ENCODE measurements at places on chromosomes 6 and 20.
A peak's percentile ranks its signal among the peaks of the same experiment; 100 is the strongest.

DNA sequence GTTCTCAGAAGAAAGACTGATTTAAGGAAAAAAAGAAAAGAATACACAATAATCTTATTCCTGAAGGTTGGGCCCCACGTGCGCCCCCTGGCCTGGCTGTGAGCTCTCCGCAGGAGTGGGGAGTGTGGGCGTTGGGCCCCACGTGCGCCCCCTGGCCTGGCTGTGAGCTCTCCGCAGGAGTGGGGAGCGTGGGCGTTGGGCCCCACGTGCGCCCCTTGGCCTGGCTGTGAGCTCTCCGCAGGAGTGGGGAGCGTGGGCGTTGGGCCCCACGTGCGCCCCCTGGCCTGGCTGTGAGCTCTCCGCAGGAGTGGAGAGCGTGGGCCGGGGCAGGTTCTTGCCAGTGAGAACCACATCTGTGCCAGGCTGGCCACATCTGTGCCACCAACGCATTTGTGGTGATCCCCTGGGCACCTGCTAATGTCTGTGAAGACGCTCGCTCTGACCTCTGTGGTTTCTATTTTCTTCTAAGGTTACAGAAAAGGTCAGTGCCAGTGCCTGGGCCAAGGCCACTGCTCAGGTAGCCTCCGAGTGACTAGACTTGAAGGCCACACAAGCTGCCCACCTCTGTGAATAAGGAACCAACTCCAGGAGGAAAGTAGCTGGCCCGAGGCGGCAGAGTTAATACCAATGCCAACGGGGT is 41.0 kb downstream of the WDR27 start:
- DNase-seq = no peak

DNA sequence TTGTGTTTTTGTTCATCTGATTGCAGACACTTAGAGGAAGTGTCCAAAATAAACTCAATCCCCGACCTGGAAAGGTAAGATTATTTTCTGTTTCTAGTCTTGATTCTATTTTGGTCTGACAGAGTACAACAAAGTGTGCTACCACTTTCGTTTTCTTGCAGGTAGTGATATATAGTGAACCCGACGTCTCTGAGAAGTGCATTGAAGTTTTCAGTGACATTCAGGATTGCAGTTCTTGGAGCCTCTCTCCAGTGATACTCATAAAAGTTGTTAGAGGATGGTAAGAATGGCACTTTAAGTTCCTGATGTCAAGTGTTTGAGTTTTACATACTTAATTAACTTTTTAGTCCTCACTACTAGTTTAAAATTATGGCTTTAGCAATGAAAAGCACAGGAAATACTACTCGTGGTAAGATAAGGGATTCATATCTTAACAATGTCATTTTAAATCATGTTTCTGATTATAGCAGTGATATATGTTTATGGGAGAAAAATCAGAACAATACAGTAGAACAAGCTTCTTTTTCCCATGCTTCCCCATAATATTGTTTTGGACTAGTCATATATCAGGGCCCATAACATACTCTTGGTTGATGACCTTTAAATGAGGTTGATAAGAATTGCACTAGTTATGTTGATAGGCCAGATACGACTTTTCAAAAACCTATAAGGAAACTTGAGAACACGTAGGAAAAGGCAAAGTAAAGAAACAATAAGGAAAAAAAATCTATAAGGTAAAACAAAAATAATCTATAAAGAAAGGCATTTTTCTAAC is 104.0 kb downstream of the RTN4IP1 start:
- DNase-seq = no peak

DNA sequence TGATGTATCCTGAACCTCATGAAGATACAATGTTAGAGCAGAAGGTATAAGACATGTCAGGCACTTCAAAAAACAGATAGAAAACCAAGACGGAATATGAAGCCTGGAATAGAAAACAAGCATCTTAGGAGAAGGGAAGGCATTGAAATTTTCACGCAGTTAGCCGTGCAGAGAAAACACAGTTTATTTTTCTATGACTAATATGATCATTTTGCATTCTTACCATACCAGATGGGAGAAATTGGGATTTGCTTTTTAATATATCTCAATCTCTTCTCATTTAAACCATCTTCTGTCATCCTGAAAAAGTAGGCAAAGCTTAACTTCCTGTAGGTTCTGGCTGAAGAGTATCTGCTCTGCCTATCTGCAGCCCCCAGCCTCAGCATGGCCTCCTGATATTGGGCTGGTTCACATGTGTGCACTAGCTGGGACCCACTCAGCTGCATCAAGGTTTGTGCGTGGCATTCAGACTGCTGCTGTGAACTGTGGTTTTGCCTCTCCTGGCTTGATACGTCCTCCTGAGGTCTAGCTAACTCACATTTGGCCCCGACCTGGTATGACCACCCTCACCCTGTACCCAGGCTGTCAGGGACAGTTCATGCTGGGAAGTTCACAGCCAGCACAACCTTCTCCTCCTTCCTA is 392.5 kb upstream of the SASH1 start:
- no peak for DNase-seq

GRCh38 chr6:66126358-66126757 is 419.3 kb upstream of the EYS start:
- DNase-seq = no peak

- DNase-seq = peak; percentile 75
Measured at GRCh38 chr6:27518881-27519795, 46.2 kb upstream of the ZNF184 start.

DNA sequence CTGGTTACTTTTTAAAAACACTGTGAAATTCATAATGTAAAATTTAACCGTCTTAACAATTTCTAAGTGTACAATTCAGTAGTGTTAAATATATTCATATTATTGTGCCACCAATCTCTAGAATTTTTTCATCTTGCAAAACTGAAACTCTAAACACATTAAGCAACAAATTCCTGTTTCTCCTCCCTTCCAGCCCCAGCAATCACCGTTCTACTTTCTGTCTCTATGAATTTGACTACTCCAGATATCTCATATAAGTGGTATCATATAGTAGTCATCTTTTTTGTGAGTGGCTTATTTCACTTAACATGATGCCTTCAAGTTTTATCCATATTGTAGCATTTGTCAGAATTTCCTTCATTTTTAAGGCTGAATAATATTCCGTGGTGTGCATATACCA is 44.7 kb downstream of the RSPH3 start:
- no peak for DNase-seq

GRCh38 chr20:3935295-3935955 is 46.2 kb downstream of the PANK2 start:
- DNase-seq = no peak

- DNase-seq = peak; percentile 31
Measured at GRCh38 chr6:90502866-90503407, 83.9 kb downstream of the MAP3K7 start.

GRCh38 chr20:44001667-44002596 is 87.3 kb downstream of the TOX2 start:
- DNase-seq = no peak

DNA sequence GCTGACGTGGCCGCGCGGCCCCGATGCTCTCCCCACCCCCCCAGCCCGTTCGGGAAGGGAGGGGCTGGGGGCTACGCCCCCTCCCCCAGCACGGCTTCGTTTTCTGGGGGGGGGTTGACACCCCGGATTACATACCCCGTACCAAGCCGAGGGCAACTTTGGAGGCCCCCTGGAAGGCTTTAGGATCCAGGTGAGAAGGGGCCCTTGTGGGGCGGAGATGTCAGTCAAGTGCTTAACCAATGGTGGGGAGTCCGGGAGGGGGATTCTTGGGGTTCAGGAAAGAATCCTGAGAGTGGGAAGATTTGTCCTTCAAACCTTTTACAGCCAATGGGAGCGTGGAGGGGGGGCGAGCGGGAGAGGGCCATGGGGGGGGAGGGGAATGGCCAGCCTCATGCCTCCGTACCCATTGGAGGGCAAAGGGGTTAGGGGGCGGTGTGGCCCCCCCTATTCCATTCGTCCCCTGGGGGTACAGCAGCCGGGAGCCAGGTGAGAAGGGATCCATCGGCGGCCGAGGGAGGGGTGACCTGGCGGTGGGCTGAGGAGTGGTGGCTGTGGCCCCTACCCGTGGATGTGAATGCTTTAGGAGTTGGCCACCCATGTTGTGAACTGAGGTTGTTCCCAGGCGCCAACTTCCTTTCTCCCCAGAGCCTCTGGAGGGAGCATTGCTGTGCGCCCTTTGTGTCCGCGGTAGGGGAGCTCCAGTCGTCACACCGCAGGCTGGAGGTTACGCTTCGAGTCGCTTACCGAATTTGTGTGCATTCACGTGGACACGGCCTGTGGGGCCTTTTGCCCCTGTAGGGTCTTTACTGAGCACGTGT is 682 bp downstream of the BRD2 start:
- DNase-seq = peak; percentile 84

GRCh38 chr6:45687570-45687969 is 309.8 kb upstream of the SUPT3H start:
- no peak for DNase-seq

DNA sequence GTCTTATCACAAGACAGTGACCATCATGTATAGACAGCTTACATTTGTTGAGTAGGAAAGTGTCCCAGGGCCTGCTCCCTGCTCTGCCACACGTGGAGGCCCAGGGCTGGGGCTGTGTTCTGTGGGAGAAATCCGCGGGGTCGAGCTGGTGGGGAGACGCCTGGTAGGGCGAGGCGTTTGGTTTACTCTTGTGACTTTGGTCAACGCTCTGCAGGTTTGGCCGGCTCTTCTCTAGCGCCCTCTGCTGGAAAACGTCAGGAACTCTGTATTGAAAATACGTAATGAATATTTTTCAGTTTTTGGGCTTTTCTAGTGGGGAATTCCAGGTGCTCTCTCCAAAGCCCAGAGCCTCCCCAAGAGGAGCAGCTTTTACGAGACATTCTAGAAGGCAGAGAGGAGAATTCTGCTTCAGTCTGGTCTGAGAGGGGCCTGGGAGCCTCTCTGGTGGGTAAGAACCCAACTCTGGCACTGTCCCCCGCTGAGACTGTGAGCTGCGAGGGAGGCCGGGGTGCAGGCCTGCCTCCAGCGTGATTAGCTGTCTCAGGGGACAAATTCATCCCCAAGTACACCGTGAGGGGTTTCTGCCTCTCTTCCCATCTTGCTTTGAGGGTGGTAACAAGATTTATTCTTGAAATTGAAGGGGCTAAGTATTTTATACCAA is 112.6 kb upstream of the RALGAPA2 start:
- peak; percentile 84 for DNase-seq

DNA sequence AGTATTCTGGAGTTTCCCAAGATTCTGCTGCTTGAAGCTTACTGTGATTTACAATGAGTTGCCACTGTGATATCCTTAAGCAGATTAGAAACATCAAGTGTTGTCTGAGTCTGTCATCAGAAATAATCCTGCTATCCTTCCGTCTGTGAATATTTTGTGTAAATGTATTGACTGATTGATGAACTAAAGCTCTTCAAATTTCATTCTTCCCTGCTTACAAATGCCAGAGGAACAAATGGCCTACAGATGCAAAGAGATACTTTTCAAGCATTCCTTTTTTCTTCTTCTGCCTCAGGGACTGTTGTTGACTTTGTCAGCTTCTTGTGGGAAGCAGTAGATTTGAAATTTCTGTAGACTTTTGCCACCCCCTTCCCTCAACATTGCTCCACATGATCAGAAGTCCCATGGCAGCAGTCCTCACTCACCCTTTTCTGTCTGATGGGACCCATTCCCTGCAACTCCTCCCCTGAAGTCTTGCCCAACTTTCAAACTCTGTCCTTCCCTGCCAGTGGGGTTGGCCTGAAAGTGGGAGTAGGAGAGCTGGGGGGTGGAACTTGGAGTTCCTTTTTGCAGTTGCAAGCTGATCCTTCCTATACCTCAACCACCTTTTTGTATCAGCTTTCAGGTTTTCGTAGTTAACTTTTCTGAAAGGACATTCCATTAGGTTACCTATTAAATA is 38.5 kb upstream of the MLIP start:
- DNase-seq = no peak

DNA sequence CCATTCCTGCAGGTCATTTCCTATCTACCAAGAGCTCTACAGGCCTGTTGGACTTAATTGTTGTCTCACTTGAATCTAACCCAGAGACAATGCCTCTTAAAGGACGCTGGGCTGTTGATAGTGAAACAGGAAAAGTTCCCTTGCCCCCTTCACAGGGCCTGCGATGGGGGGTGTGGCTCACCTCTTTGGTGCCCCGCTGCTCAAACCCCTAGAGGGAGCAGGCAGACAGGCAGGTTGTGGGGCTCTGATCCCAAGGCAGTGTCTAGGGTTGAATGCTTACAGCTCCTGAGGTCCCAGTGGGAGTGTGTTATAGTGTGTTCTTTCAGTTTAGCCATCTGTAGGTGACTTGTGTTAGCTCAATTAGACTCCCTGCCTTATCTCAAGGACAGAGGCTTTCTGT is 68.0 kb downstream of the OTOR start:
- DNase-seq = no peak

GRCh38 chr6:136351518-136352110 is 62.0 kb upstream of the BCLAF1 start:
- peak; percentile 6 for DNase-seq

- no peak for DNase-seq
Measured at GRCh38 chr6:30882204-30882758, 2.0 kb upstream of the DDR1 start.

DNA sequence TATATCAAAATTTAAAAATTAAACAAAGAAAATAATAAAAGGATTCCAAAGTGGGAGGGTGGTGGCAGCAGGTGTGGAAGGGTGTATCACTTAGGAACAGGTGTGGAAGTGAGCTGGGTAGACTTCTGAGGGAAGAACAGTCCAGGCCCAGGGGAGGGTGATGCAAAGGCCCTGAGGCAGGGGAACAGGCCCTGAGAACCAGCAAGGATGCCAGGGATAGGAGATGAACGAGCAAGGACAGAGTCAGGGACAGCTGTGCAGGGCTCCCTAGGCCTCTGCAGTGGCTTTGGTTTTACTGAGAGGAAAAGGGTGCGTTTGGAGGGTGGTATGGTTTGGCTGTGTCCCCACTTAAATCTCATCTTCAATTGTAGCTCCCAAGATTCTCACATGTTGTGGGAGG is 9.4 kb upstream of the RAET1E start:
- DNase-seq = no peak

GRCh38 chr6:91864911-91865310 is 1278.0 kb upstream of the MAP3K7 start:
- no peak for DNase-seq

- no peak for DNase-seq
Measured at GRCh38 chr20:25043499-25044260, 14.3 kb downstream of the ACSS1 start.

DNA sequence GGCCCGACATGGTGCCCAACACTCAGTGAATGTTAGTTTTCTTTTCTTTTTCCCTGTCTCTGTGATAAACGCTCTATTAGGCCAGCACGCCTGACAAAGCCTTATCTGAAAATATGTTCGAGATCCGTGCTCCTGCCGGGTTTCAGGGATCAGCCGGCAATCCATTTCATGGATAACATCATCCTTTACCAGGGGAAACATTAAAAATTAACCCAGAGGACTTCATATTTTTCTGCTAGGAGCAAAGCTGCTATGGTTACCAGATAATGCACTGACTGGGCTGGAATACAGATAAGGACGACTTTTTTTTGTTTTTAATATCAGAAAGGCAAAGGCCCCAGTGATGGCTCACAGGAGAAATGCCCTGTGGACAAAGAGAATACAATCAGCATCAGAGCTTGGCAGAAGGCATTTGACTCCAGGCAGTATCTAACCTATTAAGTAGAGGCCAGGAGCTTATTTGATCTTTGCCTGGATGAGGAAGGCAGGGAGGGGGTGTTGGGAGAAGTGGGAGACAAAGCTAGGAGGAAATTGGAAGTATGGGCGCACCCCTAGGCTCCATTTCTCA is 482.0 kb upstream of the CHD6 start:
- DNase-seq = no peak
